ENCODE measurements at places on chromosomes 4 and X.

DNA sequence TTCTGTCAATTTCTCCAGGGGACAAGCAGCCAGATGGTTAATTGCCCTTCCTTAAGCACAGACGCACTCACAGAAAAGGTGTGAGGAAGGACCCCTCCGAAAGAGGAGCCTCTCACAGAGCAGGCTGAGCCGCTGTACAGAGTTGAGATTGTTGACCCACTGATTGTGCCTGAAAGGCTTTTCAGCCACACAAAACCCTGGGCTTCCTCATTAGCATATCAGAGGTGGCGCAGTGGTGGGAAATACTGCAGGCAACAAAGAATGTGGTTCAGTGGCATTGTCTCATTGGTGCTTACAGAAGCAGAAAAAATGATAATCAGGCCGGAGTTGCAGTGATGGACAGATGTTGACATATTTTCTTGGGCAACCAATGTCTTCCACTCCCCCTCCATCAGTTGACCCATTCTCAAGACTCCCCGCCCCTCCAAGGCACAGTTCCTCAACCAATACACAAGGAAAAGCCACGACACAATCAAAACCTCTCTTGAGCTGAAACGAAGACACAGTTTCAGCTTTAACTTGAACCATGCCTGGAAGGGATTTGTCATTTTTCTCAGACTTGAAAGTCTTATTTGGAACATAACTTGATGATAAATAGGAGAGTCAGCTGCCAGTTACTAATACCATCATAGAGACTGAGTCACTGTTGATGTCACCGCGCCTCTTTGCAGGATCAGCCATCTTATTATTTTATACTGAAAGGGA lies 53.1 kb downstream of the ATXN3L start:
- no peak for DNase-seq

- DNase-seq: no peak
These were observed 346.7 kb downstream of the PDHA2 start for GRCh38 chr4:96186593-96186992.

GRCh38 chr4:173146456-173146855 lies 22.2 kb upstream of the GALNT7 start:
- DNase-seq: no peak

DNA sequence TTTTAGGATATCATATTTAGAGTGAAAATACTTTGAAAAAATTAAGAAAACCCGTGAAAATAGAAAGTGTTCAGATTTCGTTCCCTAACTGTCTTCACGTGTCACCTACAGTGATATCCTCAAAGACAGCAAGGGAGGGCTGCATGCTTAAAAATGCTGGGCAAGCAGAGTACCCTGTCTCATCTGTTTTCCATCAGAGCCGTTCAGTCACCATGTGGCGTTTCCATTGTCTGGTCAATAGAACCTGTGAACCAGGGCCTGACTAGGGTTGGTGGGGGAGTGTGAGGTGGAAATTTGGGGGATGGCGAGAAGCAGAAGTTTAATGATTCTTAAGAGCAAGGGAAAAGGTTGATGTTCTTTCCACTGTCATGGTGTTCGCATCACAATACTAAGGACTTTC lies 173.9 kb downstream of the BMPR1B start:
- DNase-seq: no peak

DNA sequence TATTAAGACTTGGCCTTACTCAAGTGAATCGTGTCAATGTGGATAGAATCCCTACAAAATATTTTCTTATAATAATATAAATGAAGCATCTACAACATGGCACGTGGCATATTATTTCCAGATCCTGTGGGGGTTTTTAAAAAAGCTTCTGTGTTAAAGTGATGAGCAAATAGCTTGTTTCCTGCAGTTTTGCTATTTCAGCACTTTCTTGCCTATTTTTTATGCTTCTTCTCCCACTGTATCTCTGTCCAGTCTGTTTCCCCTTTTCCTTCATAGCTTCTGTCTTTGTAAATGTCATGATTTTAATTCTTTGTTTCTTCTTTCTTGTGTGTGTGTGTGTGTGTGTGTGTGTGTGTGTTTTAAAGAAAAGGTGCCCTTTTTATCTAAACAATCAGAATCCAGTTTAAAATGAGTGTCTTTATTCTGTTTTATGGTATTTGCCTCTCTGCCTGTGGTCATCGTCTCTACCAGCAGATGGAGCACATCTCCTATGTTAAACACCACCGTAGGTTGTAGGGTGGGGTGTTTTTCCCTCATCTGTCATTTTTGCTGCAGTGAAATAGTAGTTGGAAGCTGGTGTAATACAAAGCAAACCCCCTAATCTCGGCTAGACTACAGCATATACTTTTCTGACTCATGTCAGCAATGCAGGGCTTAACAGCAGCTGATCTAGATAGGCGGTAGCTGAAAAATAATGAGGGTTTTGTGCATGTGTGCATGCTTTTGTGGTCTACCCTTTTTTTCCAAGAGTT lies 33.1 kb downstream of the FTHL17 start:
- DNase-seq: peak; percentile 62

DNA sequence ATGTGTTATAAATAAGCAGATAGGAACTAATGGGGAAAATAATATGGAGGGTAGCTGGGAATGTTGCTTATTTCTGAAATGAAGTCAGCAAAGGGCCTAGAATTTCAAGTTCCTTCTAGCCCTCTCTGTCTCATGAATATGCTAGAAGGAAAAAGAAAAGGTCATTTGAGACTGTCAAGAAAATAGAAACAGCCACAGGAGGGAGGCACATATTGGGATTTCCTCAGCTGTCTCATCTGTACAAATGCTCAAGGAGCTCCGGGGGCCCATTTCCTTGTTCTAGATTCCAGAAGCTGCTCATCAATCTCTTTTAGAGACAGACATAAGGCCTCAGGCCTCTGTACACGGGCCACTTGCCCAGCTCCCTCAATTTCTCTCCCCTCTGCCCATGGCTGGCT lies 127.6 kb upstream of the ETNPPL start:
- DNase-seq: peak; percentile 43

DNA sequence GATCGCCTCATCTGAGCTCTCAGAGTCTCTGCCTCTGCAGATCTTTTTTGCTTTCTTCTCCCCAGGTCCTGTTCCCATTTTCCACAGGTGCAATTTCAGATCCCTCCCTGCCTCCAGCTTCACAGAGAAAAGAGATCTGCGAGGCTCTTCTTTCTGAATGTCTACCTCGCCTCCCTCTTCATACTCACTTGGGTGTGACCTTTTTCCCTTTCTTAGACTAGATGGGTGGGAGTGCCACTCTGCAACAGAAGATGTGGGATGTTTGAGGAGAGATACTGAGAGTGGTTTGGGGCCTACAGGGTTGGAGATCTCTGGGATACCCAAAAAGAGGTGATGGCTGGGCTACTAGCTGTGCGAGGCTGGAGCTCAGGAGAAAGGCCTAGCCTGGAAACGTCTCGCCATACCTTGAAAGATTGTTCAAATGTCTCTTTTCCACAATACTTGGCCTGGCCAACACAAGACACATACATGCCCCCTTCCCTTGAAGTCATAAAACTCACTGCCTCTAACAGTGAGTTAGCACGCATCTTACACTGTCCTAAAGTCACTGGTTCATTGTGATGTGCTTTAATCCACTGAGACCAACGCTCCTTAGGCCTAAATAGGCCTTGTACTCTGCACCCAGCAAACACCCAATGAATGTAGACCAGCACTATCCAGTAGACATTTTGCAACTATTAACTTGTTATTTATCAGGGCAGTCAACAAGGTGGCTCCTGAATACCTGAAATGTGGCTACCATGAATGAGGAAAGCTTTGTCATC lies 33.6 kb downstream of the IRF2 start:
- no peak for DNase-seq

- peak; percentile 51 for DNase-seq
These were observed 13.6 kb upstream of the CXCL2 start for GRCh38 chr4:74112399-74113105.

DNA sequence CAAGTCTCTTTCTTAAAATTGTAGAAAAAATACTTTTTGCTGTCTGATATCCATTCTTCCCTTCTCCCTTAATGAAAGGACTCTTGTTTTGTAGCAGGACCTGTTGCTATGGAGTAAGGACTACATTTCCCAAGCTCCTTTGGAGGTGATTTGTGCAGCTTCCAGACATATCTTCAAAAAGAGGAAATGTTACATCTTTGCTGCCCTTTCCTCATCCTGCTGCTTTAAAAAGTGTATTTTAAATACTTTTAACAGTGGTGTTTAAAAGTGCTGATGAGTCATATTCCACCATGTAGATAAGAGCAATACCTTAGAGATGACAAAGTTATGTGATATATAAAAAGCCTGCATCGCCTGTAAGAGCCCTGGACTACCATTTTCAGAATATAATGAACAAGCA lies 98.7 kb downstream of the CFAP299 start:
- peak; percentile 54 for DNase-seq

- no peak for DNase-seq
These were observed 94.6 kb downstream of the SYNPO2 start for GRCh38 chr4:118983293-118983692.

DNA sequence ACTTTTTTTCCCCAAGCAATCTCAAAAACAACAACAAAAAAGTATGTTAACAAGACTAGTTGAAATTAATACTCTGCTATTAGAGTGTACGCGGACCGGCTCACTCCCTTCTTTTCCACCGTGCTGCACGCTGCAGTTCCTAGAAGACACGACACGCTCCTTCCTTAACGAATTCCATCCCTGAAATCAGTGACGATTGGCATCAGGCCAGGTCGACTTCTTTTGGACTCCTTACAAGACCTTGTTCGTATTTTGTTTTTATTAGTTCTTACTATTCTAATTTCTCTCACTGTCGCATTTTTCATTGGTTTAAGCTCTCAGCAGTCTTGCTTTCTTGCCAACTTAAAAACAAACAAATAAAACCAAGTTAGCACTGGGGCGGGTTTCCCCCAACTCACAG lies 175.8 kb upstream of the PITX2 start:
- DNase-seq: peak; percentile 38

GRCh38 chr4:8639777-8640720 lies 47.5 kb downstream of the CPZ start:
- DNase-seq: no peak

DNA sequence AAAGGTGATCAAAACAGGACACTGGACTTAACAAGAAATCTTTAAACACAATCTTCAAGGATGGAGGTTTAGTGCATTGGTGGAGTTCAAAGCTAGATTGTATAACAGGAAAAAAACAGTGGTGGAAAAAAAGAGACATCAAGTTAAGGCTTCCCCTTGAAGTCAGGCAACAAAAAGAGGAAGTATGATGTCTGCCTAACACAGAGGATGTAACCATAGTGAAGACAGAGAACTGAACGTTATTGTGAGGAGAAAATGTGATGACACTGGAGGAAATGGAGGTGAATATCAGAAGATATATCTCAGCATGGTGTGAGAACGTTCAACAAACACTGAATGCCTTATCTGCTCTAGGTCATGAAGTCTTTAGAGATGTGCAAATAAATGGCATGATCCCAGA lies 192.4 kb upstream of the AR start:
- DNase-seq: no peak

- DNase-seq: no peak
These were observed 368.6 kb downstream of the HNRNPD start for GRCh38 chr4:82005158-82005557.

DNA sequence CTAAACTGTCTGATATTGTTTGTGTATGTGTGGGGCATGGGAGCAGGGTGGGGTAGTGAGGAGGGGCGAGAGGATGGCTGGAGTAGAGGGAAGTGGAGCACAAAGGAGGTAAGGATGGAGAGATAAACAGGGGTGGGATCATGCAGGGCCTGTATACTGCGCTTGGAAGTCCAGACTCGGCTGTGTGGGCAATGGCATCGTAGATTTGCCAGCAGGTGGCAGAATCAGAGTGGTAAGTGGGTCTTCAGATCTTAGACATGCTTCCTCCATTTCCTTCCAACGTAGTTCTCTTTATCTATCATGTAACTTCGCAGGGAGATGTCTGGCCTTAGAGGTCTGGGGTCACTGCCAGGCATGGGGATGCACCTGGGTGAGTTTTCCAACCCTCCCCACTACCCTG lies 155.5 kb downstream of the PDGFRA start:
- peak; percentile 50 for DNase-seq

DNA sequence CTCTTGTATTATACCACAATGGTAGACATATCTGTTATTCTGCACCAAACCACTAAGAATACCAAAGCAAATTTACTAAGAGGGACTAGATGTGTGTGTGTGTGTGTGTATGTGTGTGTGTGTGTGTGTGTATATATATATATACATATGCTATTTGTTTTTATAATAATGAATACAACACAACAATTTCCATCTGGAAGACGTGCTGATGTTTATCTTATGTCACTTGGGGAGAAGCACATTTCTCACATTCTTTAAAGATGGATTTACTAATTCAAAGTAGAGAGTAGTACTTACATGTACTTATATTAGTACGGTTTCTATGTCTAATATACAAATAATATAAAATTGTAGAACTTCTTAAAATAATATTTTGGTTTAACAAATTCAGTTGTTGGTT lies 52.0 kb downstream of the EDNRA start:
- no peak for DNase-seq

DNA sequence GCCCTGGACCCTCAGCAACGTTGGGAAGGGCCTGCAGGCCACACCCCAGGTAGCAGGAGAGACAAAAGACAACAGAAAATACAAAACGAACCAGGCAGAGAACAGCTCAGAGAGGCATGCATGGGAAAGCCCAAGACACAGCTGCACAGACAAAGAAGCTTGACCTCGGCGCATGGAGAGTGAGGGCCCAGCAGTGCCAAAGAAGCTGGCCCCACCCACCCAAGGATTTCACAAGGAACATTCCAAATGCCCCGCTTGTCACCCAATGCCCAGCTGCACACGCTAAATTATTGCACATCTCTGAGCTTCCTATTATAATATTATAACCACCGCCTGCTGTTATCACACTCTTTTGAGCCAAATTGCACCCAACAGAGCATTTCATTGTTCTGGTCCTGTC lies 147.7 kb upstream of the TBL1X start:
- DNase-seq: no peak

DNA sequence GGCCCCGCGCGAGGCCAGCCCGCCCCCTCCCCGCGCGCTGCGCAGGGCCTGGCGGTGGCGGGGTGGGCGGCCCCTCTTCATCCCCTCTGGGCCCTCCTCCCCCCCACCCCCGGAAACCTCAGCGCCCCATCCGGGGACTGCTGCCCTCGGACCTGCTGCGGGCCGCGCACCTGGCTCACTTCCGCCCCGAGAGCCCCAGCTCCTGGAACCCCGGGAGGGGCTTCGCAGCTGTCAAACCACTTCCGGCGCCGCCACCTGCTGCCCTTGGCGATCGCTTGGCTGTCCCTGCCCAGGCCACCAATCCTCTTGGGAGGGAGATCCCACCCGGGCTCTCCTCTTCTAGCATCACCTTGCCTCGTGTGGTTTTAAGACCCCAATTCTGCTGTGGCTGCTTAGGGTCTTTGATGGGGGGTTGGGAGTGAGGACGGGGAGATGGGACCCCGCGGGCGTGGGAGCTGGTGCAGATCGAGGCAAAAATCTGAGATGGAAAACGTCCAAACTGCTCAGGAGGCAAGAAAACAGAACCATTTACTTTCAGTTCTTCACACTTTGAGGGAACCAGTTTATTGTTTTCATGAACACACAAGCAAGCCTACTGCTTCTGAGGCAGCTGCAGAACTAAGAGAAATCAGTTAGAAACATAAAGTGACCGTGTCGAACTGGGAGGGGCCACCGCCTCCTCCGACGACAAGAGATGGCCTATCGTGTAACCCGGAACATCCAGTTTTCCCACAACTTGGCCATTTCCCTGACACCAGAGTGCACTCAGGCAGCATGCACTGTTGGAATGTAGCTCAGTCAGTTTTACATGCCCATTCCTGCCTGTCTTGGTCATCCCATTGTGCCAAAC lies 754 bp downstream of the MTMR1 start:
- peak; percentile 32 for DNase-seq

GRCh38 chrX:68634649-68635227 lies 12.7 kb upstream of the STARD8 start:
- DNase-seq: peak; percentile 4
